ENCODE measurements at places on chromosomes 12 and 14.

DNA sequence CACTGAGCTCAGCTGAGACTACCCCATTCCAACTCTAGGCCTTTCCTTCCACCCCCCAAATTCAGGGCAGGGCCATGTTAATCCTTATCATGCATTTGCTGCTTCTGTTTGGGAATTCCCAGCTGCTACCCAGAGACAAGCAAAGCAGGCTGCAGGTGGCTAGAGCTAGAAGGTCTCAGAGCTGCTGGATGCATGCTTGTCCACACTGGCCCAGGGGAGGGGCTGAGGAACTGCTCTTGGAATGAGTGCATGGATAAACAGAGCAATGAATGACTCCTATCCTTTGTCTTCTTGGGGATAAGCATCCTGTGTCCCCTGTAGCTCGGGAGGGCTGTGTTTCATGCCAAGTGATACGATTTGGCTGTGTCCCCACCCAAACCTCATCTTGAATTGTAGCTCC lies 136.8 kb upstream of the NOS1 start:
- DNase-seq = no peak

- peak; percentile 100 for DNase-seq
Observed at GRCh38 chr14:81400852-81401251, 728 bp upstream of the STON2 start.

- peak; percentile 84 for DNase-seq
Observed at GRCh38 chr12:11814374-11814773, 164.9 kb downstream of the ETV6 start.

DNA sequence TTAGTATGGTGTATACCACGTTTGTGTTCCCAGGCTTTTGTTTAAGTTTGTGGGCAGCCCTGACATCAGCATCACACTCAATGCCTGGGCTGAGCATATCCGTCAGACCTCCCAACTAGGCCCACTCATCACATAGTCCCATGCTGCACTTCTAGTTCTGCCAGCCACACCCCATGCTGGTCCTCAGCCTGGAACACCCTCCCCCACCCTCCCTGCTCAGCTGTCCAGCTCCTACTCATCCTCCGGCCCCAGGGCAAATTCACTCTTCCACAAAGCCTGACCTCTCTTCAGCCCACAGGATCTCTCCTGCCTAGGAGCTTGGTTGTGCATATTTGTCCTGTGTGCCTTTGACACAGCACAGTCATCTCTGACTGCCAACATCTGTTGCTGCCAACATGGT lies 3.9 kb upstream of the ENDOU start:
- no peak for DNase-seq

GRCh38 chr14:76585616-76586015 lies 175.7 kb upstream of the VASH1 start:
- no peak for DNase-seq

GRCh38 chr14:73457924-73458182 lies 493 bp downstream of the NUMB start:
- no peak for DNase-seq

DNA sequence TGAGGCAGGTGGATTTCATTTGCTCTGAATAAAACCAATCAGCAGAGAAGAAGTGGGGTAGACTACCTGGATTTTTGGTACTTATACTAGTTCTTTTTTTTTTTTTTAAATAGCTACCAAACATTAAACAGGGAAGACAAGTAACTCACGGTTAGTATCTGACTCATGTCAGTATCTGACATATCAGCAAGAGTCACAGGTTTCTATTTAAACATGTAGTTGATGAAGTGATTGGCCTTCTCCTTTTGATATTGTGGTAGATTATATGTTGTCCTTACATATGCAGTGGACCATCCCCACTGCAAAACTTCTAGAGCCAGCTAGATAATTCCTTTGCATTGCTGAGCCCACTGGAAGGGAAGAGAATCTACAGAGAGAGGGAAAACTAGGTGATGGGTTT lies 208.0 kb downstream of the ANO6 start:
- DNase-seq = no peak

GRCh38 chr12:48786591-48787544 lies 2.0 kb downstream of the ADCY6 start:
- no peak for DNase-seq

DNA sequence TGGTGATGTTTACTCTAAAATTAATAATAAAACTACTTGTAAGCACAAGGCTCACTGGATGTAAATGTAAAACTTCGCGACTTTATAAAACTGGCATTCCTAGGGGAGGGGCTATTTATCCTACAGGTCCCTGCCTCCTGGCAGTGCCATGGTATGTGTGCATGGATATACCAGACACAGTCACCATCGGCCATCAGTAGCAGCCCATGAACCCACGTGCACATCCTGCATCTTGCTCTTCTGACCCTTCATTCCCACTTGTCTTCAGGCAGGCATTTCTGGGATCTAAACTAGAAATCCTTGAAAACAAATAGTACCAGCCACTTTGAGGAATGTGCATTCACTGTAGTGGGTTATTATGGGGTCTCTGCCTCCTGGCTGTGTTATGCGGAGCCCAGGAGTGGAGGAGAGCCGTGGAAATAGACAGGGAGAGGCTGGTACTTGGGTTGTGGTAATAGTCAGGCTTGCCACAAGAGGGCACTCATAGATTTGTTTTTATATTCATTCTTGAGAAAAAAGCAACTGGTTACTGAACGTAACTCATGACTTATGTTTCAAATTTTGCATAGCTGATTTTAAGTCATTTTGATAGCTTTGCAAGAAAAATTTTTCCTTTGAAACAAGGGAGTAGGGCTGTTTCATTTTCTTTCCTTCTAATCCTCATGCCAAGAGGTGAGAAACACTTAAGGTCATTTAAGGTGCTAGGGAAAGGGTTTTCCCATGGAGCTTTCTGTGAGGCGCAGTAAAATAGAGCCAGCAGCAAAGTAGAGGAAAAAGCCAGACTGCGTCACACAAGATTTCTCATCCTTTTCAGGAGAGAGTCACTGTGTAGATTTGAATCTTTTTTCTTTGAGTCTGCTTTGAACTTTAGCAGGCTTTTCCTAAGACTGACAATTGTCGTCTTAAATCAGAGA lies 17.4 kb upstream of the GALNT16 start:
- DNase-seq = peak; percentile 43

DNA sequence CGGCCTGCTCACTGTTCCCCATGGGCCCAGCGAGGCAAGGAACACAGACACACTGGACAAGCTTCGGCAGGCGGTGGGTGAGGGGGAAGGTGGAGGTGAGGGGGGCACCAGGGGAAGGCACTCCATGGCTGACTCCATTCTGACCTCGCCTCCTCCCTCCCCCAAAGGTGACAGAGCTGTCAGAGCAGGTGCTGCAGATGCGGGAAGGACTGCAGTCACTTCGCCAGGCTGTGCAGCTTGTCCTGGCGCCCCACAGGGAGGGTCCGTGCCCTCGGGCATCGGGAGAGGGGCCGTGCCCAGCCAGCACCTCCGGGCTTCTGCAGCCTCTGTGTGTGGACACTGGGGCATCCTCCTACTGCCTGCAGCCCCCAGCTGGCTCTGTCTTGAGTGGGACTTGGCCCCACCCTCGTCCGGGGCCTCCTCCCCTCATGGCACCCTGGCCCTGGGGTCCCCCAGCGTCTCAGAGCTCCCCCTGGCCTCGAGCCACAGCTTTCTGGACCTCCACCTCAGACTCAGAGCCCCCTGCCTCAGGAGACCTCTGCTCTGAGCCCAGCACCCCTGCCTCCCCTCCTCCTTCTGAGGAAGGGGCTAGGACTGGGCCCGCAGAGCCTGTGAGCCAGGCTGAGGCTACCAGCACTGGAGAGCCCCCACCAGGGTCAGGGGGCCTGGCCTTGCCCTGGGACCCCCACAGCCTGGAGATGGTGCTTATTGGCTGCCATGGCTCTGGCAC lies 10.6 kb downstream of the MCRS1 start:
- no peak for DNase-seq

- DNase-seq = peak; percentile 40
Observed at GRCh38 chr14:32588448-32589320, 259.6 kb downstream of the AKAP6 start.

DNA sequence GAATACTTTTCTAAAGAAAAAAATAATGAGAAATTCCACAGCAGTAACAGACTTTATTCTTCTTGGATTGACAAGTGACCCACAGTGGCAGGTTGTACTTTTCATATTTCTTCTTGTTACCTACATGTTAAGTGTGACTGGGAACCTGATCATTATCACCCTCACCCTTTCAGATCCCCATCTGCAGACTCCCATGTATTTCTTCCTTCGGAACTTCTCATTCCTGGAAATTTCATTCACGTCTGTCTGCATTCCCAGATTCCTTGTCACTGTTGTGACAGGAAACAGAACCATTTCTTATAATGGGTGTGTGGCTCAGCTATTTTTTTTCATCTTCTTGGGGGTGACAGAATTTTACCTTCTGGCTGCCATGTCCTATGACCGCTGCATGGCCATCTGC lies 2.3 kb downstream of the OR6C75 start:
- no peak for DNase-seq

- DNase-seq = no peak
Observed at GRCh38 chr12:13452955-13453570, 256.5 kb downstream of the EMP1 start.

DNA sequence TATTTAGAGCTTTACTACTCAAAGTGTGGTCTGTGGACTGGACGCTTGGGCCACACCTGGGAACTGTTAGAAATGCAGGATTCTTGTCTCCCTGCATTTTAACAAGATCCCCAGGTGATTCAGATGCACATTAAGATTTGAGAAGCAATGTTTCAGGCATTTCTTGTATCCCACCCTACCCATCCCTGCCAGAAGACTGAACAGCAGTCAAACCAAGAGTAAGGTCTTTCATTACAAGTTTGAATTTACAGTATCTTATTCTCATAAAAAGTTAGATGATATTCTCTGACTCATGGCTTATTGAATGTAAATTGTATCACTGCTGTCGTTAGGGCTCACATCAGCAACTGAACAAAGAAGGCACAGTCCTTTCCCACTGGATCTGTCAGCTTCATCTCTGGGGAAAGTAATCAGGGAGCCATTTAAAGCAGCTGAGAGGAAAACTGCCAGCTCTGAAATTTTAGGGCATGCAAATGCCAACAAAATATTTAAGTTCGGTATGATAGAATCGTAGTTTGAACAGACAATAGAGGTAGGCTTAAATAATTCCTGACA lies 141.1 kb downstream of the AKAP6 start:
- no peak for DNase-seq

DNA sequence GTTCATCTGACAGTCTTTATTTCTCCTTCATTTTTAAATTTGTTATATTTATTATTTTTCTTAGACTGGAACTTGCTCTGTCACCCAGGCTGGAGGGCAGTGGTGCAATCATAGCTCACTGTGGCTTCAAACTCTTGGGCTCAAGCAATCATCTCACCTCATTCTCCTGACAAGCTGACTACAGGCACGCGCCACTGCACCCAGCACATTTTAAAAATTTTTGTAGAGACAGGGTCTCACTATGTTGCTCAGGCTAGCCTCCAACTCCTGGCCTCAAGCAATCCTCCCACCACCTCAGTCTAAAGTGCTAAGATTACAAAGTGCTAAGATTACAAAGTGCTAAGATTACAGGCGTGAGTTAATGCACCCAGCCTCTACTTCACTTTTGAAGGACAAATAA lies 96.6 kb downstream of the RALGAPA1 start:
- no peak for DNase-seq

- DNase-seq = no peak
Observed at GRCh38 chr14:20008156-20008555, 6.2 kb downstream of the OR4Q2 start.

GRCh38 chr12:90024262-90024661 lies 315.6 kb upstream of the ATP2B1 start:
- no peak for DNase-seq

- no peak for DNase-seq
Observed at GRCh38 chr14:97027256-97027999, 230.2 kb downstream of the VRK1 start.

- no peak for DNase-seq
Observed at GRCh38 chr12:52235001-52235764, 2.1 kb downstream of the KRT7 start.

DNA sequence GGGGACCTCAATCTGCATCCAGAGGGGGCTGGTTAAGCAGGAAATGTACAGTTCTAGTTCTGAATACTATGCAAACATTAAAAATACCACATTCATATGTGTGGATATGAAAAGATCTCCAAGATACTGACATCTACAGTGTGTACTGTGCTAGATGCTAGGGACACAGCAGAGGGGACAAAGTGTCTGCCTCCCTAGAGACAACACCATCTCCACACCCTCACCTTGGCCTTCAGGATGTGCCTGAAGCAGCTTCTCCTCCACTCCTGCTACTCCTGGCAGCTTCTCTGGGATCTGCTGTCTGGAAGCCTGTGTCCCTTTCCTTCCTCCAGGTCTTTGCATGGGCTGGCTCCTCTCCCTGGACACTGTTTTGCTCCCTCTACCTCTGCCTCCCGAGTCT lies 10.7 kb upstream of the SRSF9 start:
- no peak for DNase-seq

DNA sequence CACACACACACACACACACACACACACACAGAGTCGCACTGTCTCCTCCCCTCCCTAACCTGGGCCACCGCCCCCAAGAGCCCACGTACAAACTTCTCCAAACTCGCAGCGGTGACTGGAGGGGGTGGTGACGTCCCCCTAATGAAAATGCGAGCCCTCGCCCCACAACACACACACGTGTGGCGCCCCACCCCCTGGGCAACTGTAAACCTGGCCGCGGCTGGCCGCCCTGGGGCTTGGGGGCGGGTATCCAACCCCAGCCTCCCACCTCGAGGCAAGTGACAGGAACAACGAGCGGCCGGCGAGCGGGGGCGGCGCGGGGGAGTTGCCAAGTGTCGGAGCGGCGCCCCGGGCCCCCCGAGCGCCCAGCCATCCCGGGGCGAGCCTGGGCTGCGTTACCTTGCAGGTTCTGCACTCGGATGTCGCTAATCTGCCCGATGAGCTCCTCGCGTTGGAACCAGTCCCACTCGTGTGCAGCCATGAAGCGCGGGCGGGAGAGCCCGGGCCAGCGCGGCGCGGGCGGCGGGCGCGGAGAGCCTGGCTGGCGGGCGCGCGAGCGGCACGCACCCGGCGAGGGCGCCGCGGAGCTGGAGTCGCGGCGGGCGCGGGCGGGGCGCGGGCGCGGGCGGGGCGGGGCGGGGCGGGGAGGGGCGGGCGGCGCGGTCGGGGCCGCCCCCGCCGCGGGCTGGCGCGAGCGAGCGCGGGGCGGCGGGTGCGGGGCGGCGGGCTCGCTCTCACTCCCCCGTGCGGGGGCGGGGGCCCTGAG lies at the start of gene CLMN:
Gene CLMN (minus strand): TSS at position 597 of the 766 bp plus-strand sequence. CDS start 116 bp downstream, at position 481.
- DNase-seq = peak; percentile 14

DNA sequence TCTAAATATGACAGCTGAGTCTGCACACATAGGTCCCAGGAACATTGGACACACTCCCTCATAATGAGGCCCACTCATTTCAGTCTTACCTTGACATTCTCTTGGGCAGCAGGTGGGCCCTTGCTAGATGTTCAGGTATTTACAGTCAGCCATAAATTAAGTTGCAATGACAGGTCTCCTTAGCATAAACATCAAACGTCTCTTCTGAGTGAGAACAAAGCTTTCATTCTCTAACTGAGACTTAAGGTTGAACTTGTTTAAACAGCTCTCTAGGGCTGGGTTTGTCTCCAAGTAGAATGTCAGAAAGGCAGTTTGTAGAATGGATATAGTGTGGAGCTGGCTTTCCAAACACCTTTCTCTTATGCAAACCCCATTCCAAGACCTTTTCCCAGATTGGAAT lies 10.3 kb downstream of the ACVR1B start:
- no peak for DNase-seq
